Right atrium auricular region (tissue), 2 donors: ENCODE measurements at places on chromosomes 7 and 10. TPM values are rescaled to one million over a fixed set of nuclear protein-coding genes. Genes with fewer than 3 reads are reported as not detected.

The EPHB6 gene
- 19.4 TPM for total RNA-seq

DNA sequence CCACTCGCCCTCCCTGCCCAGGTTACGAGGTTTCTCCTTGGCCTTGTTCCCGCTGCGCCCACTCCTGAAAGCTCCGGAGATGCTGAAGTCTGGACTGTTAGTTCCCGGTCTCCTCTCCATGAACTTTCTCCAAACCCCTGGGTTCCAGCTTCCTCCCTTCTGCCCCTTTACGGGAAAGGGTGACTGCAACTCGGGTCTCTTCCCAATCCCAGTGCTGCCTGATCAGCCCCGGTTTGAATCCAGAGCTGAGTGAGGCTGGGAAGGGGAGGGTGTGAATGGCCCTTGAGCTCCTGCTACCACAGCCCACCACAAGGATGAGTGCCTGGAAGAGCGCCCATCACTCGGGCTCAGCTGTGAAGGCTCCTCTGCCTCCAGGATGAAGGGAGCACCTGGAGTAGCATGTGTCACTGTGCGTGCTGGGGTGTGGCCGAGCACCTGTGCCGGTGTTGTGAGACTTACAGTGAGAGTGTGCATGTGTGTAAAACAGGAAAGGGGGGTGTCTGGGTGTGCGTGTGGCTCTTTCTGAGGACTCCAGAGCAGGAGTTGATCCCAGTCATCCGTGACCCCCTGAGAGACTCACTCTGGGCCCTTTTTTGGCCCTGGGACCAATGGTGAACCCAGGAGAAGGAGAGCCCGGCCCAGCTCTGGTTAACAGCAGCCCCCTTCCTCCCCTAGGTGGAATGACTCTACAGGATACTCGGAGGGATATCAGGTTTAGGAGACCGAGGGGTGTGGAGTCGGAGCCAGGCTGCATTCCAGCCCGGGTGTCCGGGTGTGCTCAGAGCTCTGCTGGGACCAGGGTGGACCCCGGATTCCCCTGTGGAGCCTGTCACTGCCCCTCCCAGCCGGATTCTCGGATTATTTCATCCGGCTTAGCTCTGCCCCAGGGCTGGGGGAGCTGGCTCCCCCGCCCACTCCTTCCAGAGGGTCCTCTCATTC, 1.1 kb upstream of the ZNF467 start:
- no peak for DNase-seq

GRCh38 chr7:7190142-7190541, 7.8 kb downstream of the C1GALT1 start:
- no peak for DNase-seq

DNA sequence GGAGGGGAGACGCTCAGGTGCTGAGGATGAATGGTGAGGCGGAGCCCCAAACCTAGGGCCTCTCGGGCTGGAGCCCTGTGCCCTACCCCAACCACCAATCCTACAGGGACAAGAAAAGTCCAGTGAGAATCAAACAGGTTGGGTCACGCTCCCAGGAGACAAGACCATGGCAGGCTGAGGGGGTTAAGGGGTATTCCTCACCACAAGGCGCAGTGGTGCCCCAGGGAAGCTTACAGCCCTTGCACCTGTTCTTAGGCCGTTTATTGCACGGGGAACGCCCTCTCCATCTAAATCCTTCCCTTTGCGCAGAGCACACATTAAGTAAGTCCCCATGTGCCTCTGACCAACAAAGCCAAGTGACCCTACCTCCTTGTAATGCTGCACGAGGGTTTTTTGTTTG, 3.5 kb downstream of the FZD9 start:
- no peak for DNase-seq

GRCh38 chr7:156549636-156550035, 90.9 kb upstream of the RNF32 start:
- no peak for DNase-seq

DNA sequence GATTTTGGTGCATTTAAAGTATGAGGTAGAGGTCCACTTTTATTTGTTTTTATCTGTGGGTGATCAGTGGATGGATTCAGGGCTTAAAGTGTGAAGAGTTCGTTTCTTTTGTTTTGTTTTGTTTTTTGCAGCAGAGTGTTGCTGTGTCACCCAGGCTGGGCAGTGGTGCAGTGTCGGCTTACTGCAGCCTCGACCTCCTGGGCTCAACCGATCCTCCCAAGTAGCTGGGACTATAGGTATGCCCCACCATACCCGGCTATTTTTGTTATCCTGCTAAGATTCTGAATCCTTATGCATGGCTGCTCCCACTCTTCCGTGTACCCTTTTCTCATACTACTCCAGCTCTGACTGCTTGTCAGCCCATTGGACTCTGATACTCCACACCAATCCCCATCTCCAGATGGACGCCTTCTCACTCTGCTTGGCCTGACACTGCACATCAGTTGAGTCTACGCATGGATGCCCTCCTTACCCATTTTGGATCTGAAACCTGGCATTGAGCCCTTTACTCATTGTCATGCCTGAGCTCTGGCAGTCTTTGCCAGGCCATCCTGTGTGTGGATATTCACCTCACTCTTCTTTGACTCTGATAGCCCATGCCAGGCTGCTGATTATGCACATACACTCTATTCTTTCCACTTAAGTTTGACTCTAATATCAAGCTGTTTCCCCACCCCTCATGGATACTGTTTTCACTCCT, 119.5 kb downstream of the CCSER2 start:
- DNase-seq = no peak

GRCh38 chr7:79968894-79969293, 165.7 kb upstream of the GNAI1 start:
- DNase-seq = no peak
